ENCODE measurements at places on chromosomes 16 and 17. TPM values are rescaled to one million over a fixed set of nuclear protein-coding genes. Genes with fewer than 3 reads are reported as not detected.

The SLC47A1 gene
- 0.26 TPM for total RNA-seq

The CCDC154 gene
- 0.44 TPM for total RNA-seq

The LGALS9 gene
- 38.4 TPM for total RNA-seq

The KRTAP2-4 gene
- total RNA-seq = not detected

The TMEM100 gene
- not detected for total RNA-seq

The TEDC2 gene
- 41.0 TPM for total RNA-seq

The C16orf89 gene
- not detected for total RNA-seq

The ADAP2 gene
- total RNA-seq = 0.75 TPM

The KRT33A gene
- not detected for total RNA-seq

The CD300A gene
- total RNA-seq = 10.4 TPM

The DNAH17 gene
- 0.18 TPM for total RNA-seq

The TEPSIN gene
- 37.7 TPM for total RNA-seq

The OR2C1 gene
- total RNA-seq = not detected

The GRAPL gene
- total RNA-seq = 5.9 TPM

The HBA2 gene
- 0.59 TPM for total RNA-seq

The SPATA33 gene
- total RNA-seq = 15.1 TPM

The CLEC3A gene
- total RNA-seq = not detected

All from activated T-helper 1 cell treated with anti-CD3 and anti-CD28 coated beads, Interleukin-12 subunit alpha, Interleukin-12 subunit beta, Interleukin-2, Interleukin-4 antibody, amounts not matched to agents 30 ng/mL and 10 ng/mL and 1 ng/mL, durations not matched to agents 14 hours and 24 hours and 36 hours (primary cell).